ENCODE measurements at places on chromosomes 1 and 21. TPM values are rescaled to one million over a fixed set of nuclear protein-coding genes. Genes with fewer than 3 reads are reported as not detected.

DNA sequence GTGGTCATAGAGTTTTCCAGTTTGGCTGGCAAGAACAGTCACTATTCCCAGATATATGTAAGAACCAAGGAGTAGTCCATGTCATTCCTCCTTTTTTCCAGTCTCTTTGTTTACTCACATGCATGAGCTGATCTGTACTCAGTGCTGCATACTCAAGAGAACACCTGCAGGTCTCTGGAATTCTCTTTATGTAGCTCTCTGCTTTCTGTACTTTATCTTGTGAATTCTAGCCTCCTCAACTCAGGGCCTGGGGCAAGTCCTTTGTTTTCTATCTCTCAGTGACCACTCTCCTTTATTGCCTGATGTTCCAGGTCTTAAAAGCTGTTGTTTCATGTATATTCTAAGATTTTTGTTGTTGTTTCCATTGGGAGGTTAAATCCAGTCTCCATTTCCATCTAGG is 478.9 kb downstream of the DPYD start:
- DNase-seq: no peak
- H3K4me3 ChIP-seq: no peak overlapping the region
- H3K4me1 ChIP-seq: peaks cover 11% of the 10 kb centered on the region
- H3K36me3 ChIP-seq: peaks cover 2% of the 10 kb centered on the region

GRCh38 chr1:1189111-1189510 is 15.4 kb downstream of the TTLL10 start:
- H3K27me3 ChIP-seq: peaks cover 8% of the 10 kb centered on the region
- no peak overlapping the region for H3K4me3 ChIP-seq
- no peak for DNase-seq
- no peaks in the 10 kb centered on the region for H3K4me1 ChIP-seq
- H3K36me3 ChIP-seq: no peaks in the 10 kb centered on the region

GRCh38 chr1:30406996-30407864 is 316.2 kb downstream of the MATN1 start:
- H3K27me3 ChIP-seq: peaks cover 23% of the 10 kb centered on the region
- no peak overlapping the region for H3K4me3 ChIP-seq
- no peak overlapping the region for H3K27ac ChIP-seq
- H3K36me3 ChIP-seq: no peaks in the 10 kb centered on the region
- peaks cover 38% of the 10 kb centered on the region for H3K4me1 ChIP-seq

AGT gene
- total RNA-seq: 1.9 TPM

DNA sequence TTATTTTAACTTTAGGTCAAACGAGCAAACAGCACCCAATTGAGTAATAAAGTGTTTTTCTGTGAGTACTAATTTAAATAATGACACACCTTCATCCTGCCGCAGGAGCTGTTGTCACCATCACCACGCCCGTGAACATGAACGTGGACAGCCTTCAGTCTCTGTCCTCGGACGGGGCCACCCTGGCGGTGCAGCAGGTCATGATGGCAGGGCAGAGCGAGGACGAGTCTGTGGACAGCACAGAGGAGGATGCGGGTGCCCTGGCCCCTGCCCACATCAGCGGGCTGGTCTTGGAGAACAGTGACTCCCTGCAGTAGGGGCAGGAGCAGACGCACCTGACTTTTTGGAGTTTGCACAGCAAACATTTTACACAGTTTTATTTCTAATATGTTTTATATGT is 45.9 kb downstream of the CBS start:
- no peak for DNase-seq
- no peak overlapping the region for H3K4me3 ChIP-seq
- H3K27ac ChIP-seq: no peak overlapping the region
- H3K27me3 ChIP-seq: no peaks in the 10 kb centered on the region

OR2L3 gene
- not detected for total RNA-seq

DNA sequence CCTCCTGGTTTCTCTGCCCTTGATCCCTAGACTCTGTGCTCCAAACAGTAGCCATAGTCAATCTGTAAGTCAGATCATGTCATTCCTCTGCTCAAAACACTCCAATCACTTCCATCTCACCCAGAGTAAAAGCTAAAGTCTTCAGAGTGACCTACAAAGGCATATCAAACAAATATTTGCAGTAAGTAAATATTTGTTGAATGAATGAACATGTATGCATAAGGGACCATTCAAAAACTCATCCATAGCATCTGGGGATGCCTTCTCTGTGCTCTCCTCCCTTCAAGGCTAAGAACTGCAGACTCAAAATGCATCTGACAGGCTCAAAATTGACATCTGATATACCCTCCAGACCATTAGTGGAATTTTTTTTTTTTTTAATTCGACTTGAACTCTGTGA is 18.1 kb upstream of the AK5 start:
- no peak overlapping the region for H3K27ac ChIP-seq
- no peaks in the 10 kb centered on the region for H3K36me3 ChIP-seq
- H3K4me3 ChIP-seq: no peak overlapping the region
- DNase-seq: no peak
- no peaks in the 10 kb centered on the region for H3K4me1 ChIP-seq
- H3K27me3 ChIP-seq: peaks cover 21% of the 10 kb centered on the region

GRCh38 chr1:208628022-208628914 is 384.1 kb upstream of the PLXNA2 start:
- no peak overlapping the region for H3K4me3 ChIP-seq
- no peak overlapping the region for H3K27ac ChIP-seq
- no peaks in the 10 kb centered on the region for H3K36me3 ChIP-seq
- peaks cover 2% of the 10 kb centered on the region for H3K27me3 ChIP-seq

DNA sequence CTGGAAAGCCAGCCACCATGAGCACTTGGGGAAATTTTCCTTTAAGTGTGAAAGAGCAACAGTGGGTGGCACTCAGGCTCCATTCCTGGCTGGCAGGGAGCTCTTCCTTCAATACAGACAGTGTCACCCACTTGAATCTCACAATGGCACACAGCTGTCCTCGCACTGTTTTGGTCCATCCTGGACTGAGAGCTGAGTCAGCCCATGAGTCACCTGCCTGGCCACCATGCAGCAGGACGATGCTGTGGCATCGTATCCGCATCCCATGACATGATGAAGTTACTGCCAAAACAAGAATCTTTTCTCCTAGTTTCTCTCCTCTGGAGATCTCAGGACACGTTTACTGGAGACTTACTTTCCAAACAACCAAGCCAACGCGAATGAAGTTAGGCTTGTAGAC is 6.0 kb downstream of the TMPRSS2 start:
- H3K27ac ChIP-seq: no peak overlapping the region
- peaks cover 21% of the 10 kb centered on the region for H3K4me1 ChIP-seq
- no peak for DNase-seq
- peaks cover 55% of the 10 kb centered on the region for H3K27me3 ChIP-seq
- H3K4me3 ChIP-seq: no peak overlapping the region

DNA sequence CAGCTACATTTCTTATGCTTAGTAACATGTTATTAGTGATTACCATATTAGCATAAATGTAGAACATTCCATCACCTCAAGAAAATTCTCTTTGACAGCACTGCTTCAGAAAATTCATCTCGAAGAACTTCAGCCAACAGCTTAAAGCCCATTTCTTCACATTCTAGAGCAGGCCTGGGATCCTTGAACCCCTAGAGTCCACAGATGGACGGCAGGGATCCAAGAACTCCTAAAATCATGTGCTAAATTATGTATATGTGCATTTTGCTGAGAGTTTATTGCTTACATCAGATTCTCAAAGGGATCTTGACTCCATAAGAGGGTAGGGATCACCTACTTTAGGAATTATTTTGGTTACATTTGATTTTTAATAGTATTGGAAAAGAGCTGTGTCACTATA is 76.2 kb upstream of the TEKT2 start:
- peaks cover 14% of the 10 kb centered on the region for H3K36me3 ChIP-seq
- H3K4me1 ChIP-seq: peaks cover 9% of the 10 kb centered on the region
- no peak for DNase-seq
- H3K27me3 ChIP-seq: no peaks in the 10 kb centered on the region
- H3K4me3 ChIP-seq: no peak overlapping the region

GRCh38 chr1:17002524-17002902 is 9.2 kb downstream of the ATP13A2 start:
- H3K36me3 ChIP-seq: peaks cover 25% of the 10 kb centered on the region
- H3K27me3 ChIP-seq: no peaks in the 10 kb centered on the region
- no peak overlapping the region for H3K27ac ChIP-seq
- no peaks in the 10 kb centered on the region for H3K4me1 ChIP-seq

Measured in mesothelial cell of epicardium (in vitro differentiated cells).